Activated CD4-positive, alpha-beta memory T cell treated with anti-CD3 and anti-CD28 coated beads for 36 hours (primary cell): ENCODE measurements at places on chromosomes 4 and X. TPM values are rescaled to one million over a fixed set of nuclear protein-coding genes. Genes with fewer than 3 reads are reported as not detected.

The ITIH6 gene
- total RNA-seq = not detected

The RASGEF1B gene
- total RNA-seq = 4.6 TPM

DNA sequence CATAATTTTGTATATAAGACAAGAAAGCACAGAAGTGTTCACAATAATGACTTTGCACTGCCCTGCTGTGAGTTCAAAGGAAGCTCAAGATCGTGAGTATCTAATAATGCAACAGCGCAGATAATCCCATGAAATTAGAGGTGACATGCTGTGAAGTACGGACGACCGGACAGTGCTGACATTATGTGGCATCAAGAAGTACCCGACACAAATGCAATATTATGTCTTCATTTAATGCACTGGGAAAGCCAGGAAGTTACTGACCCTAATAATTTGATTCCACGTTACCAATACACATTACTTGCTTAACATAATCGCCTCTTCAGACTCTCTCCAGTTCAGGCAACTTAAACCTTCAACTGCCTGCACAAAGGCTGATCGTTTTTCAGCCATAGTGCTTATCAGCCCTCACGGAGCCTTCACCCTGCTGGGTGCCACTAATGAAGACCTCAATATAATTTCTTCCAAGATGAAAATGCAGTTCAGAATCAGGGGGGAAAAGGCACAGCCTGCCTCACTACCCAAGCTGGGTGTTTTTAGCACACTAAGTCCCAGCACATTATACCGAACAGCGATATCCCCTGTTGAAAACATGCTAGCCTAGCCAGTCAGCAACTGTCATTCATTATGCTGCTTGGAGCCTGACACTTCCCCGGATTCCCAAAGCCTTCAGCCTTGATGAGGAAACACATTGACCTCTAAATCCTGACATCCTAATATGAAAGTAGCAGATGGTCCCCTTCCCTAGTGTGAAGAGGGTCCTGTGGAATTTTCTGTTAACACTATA is 56.1 kb downstream of the SLC7A11 start:
- DNase-seq = no peak

GRCh38 chr4:150818661-150819060 is 196.4 kb downstream of the LRBA start:
- no peak for DNase-seq

DNA sequence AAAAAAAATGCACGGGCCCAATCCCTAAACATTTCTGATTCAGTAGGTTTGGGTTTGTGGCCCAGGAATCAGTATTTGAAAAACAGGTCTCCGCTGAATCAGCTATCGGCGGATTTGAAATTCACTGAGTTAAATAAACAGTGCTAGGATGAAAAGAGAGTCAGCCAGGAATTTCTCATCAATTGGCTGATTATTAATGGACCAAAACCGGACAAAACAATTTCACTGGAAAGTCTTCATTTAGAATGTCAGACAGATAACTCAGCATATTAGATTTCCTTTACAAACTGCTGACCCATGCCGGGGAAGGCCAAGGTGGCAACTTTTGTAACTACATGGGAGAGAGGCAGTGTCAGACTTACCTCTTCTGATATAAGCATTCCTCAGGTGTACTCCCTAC is 99.4 kb upstream of the LSM6 start:
- no peak for DNase-seq

The CENPE gene
- 41.9 TPM for total RNA-seq

- no peak for DNase-seq
Observed at GRCh38 chr4:71593311-71593710, 190.6 kb downstream of the GC start.

The POU4F2 gene
- total RNA-seq = not detected

The KIT gene
- 0.10 TPM for total RNA-seq

DNA sequence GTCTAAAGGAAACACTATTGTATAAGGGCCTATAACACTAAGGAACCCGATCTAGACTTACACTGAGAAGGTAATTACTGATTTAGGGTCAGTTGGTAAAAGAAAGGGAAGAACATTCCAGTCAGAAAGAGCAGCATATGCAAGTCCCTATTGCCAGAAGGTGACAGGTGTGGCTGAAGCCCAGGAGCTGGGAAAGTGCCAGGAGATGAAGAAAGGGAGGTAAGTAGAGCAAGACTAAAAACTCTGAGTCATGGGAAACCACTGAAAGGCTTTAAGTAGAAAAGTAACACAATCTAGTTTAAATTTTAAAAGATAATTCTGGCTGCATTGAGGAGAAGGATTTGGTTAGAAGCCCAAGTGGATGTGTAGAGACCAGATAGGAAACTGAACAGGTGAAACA is 77.7 kb upstream of the INTU start:
- DNase-seq = no peak

- DNase-seq = no peak
Observed at GRCh38 chrX:67544281-67545035, 637 bp downstream of the AR start.

GRCh38 chrX:44569122-44569521 is 26.5 kb upstream of the FUNDC1 start:
- DNase-seq = no peak

DNA sequence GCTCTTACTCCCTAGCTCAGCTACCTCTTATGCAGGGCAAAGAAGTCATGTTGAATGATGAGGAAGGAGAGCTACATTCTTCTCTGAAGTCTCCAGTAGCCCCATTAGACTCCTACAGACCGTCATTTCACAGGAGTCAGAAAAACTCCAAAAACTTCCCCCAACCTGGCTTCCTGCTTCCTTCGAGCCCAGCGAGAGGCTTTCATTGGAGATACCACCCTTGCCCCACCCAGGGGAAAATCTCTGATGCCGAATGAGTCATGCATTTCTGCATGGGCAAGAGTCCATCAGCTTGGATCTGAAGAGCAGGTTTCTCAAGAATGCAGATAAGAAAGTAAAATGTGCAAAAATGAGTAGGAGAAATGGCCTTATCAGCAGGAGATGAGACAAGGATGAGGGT is 53.0 kb downstream of the ARSF start:
- no peak for DNase-seq

DNA sequence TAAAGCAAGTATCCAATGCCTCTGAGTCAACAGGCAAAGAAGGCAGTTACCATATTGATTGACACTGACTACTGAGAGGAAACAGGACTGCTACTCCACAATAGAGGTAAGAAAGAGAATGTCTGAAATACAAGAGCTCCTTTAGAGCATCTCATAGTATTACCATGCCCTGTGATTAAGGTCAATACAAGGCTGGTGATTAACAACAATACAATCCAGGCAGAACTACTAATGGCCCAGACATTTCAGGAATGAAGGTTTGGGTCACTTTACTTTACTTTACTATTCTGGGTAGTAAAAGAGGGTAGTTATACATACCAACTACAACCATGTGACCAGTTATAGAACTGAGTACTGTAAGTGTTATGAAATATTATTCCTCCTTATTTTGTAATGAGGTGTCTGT is 44.5 kb downstream of the BRWD3 start:
- no peak for DNase-seq

- DNase-seq = no peak
Observed at GRCh38 chr4:108834835-108835384, 72.1 kb upstream of the ETNPPL start.

The S100P gene
- 19.3 TPM for total RNA-seq

DNA sequence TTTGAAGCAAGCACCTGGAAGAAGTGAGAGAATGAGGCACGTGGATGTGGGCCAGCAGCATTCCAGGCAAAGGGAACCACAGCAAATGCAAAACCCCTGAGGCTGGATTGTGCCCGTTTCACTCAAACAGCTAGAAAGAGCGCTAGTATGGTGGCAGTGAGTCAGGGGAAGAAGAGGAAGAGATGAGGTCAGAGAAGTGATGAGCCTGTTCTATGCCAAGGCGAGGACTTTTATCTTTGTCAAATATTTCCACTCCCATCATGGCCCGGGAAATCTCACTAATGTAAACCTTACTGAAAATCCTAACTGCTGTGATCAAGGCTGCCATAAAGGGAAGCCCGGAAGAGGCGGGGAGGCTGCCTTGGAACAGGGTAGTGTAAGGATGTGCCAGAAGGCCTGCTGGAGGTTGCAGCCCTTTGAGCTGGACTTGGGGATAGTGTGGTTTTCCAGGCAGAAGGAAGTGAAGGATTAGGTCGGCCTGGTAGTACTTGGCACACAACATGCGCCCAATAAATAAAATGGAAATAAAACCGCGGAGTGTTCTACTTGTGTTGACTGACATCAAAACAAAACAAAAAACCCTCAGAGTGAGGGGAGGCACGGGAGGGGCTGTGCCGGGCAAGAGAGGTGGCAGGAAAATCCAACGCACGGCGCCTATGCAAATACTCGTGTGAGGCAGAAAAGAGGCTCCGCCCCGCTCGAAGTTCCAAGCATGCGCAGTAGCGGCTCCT is 1.2 kb upstream of the CDK16 start:
- DNase-seq = peak; percentile 41

The CFAP47 gene
- not detected for total RNA-seq

- DNase-seq = no peak
Observed at GRCh38 chr4:64144994-64145393, 264.3 kb downstream of the TECRL start.

The ZFP42 gene
- total RNA-seq = not detected

The ATOH1 gene
- not detected for total RNA-seq

The ARX gene
- not detected for total RNA-seq

The EGFL6 gene
- 0.64 TPM for total RNA-seq

DNA sequence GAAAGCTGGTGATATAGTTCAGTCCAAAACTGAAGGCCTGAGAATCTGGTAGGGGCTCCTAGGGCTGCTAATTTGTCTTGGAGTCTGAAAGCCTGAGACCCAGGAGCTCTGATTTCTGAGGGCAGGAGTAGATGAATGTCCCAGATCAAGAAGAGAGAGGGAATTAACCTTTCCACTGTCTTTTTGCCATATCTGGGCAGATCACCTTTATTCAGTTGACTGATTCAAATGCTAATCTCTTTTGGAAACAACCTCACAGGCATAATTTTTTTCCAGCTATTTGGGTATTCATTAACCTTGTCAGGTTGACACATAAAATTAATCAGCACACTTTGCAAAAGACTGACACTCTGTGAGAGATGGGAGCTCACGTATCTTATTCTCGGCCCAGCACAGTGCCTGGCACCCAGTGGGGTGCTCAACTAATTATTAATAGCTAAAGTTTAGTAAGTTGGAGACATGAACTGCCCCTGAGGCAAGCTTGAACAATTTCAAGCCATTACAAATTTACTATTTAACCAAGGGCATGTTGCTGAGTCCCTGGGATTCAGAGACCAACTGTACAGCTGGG is 114.3 kb downstream of the CPEB2 start:
- DNase-seq = no peak

GRCh38 chr4:188941524-188942119 is 802.4 kb downstream of the TRIML1 start:
- no peak for DNase-seq

The GPR119 gene
- total RNA-seq = not detected

The EFHC2 gene
- 0.58 TPM for total RNA-seq

The DOK7 gene
- not detected for total RNA-seq

The DCAF12L2 gene
- total RNA-seq = not detected

The PLXNB3 gene
- total RNA-seq = 0.29 TPM

The PAGE2B gene
- total RNA-seq = 1.2 TPM

The F9 gene
- not detected for total RNA-seq

- DNase-seq = peak; percentile 33
Observed at GRCh38 chrX:97399400-97399799, 515.7 kb downstream of the RPA4 start.

- peak; percentile 40 for DNase-seq
Observed at GRCh38 chr4:15233626-15234025, 194.2 kb upstream of the C1QTNF7 start.

The ARHGEF38 gene
- not detected for total RNA-seq

GRCh38 chrX:7447801-7448499 is 300.0 kb upstream of the PUDP start:
- DNase-seq = no peak

DNA sequence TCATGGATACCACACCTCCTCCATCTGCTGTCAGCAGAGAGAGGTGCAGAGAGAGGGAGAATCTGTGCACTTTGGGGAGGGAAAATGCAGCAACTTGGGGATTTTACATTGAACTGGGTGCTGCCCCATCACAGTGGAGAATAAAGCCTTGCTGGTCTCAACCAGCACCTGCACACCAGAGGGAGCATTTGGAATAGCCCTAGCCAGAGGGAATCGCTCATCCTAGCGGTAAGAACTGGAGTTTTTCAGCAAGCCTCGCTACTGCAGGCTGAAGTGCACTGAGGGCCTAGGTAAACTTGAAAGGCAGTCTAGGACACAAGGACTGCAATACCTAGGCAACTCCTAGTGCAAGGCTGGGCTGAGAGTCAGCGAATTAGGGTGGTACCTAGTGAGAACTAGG is 148.7 kb downstream of the KDR start:
- no peak for DNase-seq

The USP26 gene
- not detected for total RNA-seq

The CENPVL1 gene
- not detected for total RNA-seq

DNA sequence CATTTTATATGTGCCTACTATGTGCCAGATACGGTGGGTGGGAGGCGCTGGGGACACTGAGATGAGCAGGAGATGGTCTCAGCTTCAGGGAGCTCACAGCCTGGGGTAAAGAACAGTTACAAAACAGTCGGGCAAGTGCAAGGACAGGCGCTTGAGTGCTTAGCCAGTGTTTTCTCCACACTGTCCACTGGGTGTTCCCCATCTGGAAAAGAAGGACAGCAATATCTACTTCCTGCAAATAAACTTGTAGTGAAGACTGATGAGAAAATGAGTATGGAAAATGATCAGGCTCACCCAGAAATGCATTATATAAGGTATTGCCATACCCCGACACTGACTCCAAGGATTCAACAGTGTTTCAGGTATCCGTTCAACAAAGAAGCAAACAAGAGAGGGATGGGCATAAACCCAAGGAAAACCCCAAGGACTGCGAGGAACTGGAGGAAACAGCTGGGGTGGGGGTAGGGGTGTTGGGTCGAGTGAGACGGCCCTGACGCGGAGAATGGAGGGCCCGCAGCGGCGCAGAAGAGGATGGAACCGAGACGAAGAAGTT is 835 bp downstream of the TMEM185A start:
- DNase-seq = no peak

The IL9R gene
- 4.1 TPM for total RNA-seq

The SPATA18 gene
- not detected for total RNA-seq

DNA sequence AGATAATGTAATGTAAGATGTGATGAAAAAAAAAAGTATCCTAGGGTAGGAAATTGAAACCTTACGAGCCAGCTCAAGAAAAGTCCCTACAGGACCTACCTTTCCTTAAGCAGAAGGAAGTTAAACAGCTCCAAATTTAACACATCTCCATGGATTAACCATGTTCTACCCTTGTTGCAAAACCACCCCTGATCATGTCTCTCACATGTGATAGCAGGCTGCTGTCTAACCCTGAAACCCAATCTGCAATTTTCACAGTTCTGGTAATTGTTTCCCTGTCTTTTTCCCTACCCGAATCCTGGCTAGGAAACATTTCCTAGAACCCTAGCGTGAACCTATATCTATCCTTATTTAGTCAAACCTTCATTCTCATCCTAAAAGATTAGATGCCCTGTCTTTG is 198.9 kb downstream of the SPOCK3 start:
- DNase-seq = no peak

DNA sequence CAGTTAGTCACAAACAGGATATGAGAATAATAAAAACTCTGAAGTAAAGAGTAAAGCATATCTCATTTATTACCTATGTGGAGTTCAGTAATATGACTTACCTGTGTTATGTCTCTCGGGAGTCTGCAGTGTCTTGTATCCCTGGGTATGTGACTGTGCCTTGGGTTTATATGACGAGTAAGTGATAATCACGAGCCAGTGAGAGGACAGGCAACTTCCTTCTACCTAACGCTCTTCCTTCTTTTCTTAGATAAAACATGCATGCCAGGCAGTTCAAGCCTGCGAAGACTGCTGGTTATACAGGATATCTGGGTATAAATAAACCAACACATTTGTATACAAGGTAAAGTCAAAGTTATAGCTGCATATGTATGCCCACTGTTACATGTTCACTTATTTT is at the start of gene HPGDS:
HPGDS (minus strand) TSS at position 143 of the 400 bp plus-strand sequence. CDS start 8,207 bp downstream, outside the sequence.
- DNase-seq = no peak

- no peak for DNase-seq
Observed at GRCh38 chrX:727738-728621, 97.4 kb downstream of the SHOX start.
